DMS53 (cell line): ENCODE measurements at places on chromosomes 12 and 14.

DNA sequence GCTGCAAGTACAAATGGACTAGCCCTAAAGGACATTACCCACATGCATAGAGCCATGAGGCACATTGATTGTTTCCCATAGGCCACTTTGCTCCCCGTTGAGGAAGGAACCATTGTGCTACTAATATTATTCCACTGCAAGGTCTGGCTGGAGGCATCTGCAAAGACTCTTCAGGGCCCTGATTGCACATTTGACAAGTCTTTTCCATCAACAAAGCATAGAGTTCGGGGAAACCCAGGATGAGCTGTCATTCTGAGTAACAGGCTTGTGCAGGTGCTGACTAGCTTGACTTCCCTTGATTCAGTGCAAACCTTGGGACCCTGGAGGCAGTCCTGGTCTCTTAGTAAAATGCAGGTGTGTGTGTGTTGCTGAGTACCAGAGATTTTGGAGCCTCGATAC is 73.8 kb downstream of the SUSD6 start:
- DNase-seq = peak; percentile 75

DNA sequence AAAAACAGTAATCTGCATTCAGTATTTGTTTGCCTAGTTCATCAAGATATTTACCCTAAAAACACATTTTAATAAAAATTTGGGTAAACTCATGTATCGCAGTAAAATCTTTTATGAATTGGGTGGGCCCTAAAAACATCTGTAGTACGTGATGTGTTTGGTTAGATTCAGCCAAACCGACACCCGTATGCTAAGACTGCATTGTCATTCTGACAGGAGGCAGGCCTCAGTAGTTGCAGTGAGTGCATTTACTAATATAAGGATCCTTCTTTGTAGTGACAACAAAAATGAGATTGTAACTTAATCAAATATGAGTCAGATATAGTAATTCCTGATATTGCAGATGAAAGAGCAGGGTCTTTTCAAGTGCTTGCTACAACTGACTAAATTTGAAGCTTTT is 191.8 kb downstream of the SLC16A7 start:
- peak; percentile 10 for DNase-seq

GRCh38 chr14:103805708-103806107 is 41.7 kb downstream of the PPP1R13B start:
- DNase-seq = no peak

DNA sequence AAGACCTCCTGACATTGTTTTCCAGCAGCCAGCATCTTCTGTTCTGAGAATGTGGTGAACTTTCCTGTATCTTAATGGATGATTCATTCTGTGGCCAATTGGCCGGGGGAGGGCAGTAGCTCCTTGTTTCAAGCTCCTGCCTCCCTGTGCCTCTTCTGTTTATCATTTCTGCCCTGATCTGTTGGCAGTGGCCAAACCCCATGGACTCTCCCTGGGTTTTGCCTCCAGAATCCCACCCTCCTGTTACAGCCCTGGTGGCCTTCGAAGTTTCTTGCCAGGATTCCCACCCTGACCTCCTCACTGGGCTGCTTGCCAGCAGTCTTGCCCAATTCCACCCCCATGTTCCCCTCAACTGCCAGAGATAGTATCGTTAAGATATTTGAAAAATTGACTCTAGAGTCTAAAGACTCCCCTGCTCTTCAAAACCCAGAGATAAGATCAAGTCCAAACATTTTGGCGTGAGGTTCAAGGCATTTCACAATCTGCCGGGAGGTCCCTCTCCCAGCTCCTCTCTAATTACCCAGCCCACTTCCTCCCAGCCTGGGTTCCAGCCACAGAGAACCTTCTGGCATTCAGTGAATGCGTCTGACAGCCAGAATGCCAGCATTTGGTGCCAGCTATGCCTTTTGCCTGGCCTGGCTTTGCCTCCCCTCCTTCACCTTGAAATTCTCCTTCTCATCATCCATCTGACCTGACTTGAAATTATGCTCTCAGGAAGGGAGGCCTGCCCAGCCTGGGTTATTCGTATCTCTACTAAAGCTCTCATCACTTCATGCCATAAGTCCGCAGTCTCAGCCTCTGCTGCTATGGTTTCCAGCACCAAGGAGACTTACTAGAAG is 37.7 kb upstream of the TXNRD1 start:
- DNase-seq = peak; percentile 37

GRCh38 chr14:22892488-22892887 is 9.5 kb downstream of the REM2 start:
- no peak for DNase-seq

- DNase-seq = no peak
Measured at GRCh38 chr12:75000120-75000519, 209.5 kb downstream of the KCNC2 start.

DNA sequence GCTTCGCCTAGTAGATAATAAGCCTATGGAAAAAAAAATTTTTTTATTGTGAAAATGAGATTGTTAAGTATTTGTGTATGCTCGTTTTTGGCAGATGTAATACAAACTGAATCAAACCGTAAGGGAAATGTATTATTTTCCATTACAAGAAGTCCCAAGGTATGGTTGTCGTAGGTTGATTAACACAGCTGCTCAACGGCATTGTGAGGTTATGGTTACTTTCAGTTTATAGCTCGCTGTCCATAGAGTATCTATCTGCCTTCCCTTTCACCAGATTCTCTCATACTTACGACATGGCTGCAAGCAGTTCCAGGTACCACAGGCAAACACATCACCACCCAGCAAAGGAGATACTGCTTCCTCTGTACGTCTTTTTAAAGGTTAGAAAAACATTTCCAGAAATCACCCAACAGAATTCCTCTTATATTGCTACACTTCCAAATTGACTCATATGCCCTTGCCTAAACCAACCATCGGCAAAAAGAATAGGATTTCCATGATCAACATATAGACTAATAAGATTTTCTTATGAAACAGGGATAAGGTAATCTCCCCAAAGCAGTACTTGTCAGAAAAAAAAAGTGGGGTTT is 338.6 kb downstream of the SYT1 start:
- no peak for DNase-seq

- DNase-seq = no peak
Measured at GRCh38 chr12:51399891-51400290, 8.7 kb upstream of the GALNT6 start.

DNA sequence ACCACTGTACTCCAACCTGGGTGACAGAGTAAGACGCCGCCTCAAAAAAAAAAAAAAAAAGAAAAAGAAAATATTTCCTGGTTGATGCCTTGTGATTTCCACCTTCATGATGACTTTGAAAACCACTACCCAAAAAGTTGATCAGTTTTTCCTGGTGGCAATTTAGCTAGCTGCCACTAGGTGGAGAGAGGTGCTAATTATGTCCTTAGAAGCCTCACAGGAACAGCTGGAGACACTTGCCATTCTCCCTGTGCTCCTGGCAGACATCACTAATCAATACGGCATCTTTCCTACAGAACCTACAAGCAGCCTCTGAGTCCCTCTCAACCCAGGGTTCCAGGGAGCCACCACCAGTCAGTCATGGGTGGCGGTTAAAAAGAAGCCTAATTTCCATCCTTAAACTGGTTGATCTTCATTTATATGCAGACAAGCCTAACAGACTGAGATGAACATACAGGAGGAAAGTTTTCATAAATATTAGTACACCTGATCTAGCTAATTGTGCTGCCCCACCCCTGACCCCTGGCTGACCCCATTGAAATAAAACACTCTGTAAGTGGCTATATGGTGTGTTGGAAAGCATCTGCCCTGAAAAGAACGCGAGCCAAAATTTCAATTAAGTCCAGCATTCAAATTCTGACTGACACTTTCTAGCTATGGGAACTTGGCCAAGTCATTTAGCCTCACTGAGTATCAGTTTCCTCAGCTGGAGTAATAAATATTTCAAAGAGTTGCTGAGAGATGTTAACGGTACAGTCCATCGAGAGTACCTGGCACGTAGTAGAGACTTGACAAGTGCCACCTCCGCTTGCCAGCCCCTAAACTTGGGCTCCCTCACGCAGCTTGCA is 6.2 kb upstream of the OAS1 start:
- DNase-seq = peak; percentile 91
